ENCODE measurements at places on chromosomes 2 and 18.

- DNase-seq, result peak; percentile 56
Observed at GRCh38 chr18:9475643-9476591, 604 bp downstream of the RALBP1 start.

- no peak for DNase-seq
Observed at GRCh38 chr2:159712929-159713420, 669 bp downstream of the MARCHF7 start.

DNA sequence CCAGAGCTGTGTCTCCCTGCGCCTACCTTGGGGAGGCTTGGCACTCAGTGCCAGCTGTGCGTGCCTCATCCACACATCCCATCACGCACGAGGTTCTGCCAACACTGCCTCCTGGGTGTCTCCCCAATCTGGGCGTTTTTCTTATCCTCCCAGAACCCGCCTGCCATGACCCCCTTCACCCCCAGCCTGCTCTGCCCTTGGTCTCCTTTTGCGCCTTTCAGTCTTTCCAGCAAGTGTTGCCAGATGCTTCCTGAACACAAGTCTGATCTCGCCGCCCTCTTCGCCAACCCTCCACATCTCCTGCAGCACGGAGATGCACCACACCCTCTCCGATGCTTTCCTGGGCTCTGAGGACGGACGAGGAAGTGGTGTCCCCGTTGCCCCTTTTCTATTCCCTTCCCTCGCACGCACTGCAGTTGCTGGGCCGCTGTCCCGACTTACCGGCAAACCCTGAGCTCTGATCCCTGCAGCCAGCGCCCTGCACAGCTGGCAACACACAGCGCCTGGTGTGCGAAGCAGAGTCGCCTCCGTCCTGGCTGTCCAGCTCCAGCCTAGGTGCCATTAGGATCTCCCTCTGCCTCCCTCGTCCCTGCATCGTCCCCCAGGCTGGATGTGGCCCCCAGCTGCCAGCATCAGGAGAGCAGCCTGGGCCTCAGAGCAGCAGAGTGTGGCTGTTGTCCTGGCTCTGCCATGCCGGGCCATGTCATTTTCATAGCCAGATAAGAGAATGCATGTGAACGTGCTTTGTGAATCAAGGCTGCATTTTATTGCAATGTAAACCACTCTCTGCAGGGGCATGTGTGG, 22.6 kb upstream of the ALLC start:
- DNase-seq, result no peak

GRCh38 chr2:10163498-10164486, 41.3 kb downstream of the RRM2 start:
- DNase-seq, result no peak

GRCh38 chr2:493228-493627, 184.0 kb downstream of the TMEM18 start:
- no peak for DNase-seq

DNA sequence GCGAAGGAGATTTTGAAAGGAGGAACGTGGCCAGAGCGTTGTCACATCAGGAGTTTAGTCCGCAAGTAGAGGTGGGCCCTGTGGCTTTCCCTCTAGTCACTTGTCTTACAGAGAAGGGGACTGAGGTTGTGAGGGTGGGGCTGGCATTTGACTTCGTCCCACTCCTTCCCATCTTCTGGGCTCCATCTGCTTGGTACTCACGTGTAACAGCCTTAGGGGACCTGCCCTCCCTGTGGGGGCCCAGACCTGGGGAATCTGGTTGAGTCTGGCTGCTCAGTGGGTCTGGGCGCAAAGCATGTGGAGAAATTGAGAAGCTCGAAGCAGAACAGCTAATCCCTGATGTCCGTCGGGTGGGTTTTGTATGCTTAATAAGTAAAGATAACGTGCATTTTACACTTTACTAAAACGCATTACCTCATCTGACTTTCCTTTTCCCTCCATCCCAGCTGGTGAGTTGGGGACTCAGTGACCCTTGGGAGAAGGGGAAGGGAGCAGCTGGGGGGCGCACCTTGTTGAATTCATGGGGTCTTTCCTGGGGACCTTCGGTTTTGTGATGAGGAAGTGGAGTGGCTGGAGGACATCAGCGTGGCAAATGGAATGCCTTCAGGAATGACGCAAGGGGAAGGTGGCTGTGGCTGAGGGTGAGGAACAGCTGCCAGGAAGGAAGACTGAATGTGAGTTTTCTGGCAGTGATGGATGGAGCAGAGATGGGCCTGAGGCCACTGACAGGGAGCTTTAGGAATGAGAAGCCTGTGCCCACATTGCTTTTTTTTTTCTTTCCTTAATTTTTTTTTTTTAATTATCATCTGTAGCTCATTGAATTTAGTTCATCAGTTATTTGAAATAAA, 44.8 kb downstream of the ASAP2 start:
- no peak for DNase-seq

DNA sequence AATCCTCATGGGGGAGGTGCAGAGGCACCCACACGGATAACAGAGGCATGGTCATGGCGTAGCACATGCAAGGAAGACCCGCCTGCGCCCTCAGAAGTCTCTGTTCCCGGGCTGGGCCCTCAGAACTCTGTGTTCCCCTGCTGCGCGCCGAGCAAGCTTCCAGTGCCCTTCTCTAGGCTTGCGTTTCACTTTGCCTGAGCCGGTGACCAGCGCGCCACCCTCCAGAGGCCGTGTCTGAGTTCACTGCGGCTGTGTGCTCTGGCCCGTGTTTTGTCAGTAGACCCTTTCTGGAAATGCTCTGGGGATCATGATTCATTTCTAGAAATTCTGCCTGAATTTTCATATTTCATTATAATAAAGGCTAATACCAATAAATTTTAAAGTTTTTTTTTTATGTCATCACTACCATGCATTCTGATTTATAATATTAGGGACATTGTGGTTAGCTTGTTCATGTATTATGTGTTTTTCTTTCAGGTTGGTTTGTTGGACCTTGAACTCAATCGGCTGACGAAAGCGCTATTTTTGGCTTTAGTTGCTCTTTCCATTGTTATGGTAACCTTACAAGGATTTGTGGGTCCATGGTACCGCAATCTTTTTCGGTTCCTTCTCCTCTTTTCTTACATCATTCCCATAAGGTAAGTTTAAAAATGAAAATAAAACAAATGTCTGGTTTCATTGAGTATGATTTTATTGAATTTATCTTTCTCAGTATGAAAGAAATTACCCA, 142.7 kb upstream of the NFATC1 start:
- DNase-seq, result no peak

DNA sequence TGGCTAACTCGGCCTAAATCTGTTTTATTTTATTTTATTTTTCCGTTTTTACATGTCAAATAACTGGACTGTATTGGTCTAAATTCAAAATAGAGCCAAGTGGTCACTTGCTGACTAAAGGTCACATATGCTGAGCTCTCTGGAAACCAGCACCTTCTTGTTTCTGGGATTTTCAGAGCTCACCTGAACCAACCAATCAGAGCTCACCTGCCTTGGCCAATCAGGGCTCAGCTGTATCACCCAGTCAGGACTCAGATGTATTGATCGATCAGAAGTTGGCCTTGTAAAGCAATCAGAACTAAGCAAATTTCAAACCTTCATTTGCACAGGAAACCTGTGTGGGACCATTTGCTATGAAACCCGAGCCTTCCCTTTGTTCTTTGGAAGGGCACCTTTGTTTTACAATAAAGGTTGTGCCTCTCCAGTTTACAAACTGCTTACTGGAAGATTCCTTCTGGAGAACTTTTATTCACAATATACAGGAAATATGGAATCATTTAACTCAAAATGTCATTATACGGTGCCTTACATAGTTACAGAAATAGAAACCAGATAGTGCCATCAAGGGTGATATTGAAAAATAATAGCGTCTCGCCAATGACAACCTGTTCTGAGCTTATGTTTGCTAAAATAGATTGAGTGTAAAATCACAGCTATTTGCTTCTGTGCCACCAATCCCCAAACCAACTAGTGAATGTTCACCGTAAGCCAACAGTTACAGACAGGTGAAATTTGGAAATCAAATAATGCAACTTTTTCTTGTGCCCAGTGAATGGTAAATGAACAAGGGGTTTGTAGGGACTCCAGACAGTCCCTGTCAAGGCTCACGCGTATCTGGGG, 17.3 kb upstream of the PSD4 start:
- DNase-seq, result no peak

GRCh38 chr2:28979576-28980366, 1.3 kb upstream of the TOGARAM2 start:
- DNase-seq, result no peak

DNA sequence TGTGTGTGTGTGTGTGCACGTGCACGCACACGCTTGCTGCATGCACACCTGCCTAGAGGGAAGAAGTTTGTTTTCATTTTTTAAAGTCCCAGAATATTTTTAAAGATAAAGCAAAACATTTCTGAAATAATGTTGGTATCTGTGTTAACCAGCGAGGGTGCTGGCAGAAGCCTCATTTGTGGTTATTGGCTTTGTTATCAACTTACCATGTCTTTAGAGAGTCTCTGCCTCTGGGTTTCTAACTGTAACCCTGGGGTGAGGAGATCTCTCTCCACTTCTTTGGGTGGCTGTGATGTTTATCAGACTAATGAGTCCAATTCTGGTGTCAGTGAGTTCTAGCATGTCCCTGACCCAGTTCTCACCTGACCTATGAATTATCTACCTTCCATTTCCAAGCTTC, 927.6 kb upstream of the FANCL start:
- no peak for DNase-seq

DNA sequence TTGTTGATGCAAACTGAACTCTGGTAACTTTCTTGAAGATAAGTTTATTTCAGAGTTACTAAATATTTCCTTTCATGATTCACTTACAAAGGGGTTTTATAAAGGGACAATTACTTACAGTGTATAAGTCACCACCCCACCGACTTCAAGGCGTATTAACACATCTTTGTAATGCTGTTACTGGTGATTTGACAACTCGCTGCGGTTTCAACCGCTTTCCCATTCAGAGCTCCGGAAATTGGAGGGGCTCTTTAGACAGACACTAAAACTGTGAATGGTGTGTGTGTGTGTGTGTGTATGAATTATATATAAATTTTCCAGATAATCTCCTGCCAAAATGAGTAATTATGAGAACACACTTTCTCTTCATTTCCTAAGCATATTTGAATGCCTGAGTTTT, 4.9 kb downstream of the TM4SF20 start:
- no peak for DNase-seq

GRCh38 chr2:230739961-230740360, 27.3 kb downstream of the CAB39 start:
- no peak for DNase-seq

DNA sequence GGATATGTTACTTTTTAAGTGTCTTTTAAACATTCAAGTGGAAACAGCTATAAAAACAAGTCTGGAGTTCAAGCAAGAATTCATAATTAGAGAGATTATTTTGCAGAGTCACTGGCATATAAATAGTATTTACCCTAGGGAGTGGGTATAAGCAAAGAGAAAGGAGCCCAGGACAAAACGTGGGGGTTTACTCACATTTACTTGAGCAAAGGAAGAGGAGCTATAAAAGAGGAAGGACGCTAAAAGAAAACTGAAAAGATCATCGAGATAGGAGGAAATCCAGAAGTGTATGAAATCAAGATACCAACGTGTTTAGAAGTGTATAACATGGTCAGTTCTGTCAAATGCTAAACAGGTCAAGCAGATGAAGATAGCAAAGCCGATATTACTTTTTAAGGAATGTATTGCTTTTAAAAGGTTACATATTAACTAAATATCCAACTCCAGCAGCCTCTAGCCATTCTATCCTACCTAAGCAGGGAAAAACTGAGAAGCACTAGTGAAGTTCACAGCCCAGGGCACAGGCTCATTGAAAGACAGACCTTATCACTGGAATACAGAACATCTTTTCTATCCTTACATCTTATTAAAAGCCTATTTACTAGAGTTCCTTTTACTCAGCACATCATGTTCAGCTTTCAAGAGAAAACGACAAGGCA, 8.6 kb downstream of the KANSL1L start:
- DNase-seq, result no peak

DNA sequence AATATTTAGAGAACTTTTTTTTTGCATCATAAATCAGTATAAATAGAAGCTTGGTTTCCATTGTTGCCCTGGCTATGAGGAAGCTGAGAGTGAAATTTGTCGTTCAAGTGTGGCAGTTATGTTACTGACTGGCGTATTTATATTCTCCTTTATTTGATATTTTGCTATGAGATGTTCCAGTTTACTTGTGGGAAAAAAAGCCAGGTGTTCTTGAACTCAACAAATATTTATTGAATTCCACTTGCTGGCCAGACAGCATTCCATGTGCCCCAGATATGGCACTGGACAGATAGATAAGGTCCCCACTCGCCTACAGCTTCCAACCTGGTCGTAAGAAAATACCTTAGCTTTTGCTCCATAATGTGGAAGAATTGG, 44.7 kb downstream of the NEDD4L start:
- DNase-seq, result no peak

DNA sequence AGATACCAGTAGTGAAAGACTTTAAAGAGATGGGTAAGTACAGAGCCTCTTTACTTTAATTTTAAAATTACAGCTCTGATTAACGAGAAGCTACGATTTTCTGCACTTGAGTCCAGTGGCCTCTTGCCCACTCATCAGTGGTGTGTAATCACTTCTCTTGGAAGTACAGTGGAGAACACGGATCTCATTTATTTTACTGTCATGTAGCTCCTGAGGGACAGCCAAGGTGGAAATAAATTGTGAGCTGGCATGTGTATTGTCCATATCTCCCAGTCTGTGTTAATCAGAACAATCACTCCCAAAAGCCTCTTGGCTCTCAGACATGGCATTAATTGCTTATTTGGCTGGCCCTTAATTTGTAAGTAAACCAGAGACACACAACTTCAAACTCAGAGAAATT, 69.4 kb downstream of the LOXHD1 start:
- DNase-seq, result no peak

GRCh38 chr2:191670787-191671186, 7.1 kb upstream of the NABP1 start:
- DNase-seq, result no peak

- DNase-seq, result no peak
Observed at GRCh38 chr2:160062292-160063005, at the start of gene PLA2R1. Gene PLA2R1, minus strand, starts transcription at chr2:160062615. Its CDS starts 212 bp downstream, at chr2:160062403.

DNA sequence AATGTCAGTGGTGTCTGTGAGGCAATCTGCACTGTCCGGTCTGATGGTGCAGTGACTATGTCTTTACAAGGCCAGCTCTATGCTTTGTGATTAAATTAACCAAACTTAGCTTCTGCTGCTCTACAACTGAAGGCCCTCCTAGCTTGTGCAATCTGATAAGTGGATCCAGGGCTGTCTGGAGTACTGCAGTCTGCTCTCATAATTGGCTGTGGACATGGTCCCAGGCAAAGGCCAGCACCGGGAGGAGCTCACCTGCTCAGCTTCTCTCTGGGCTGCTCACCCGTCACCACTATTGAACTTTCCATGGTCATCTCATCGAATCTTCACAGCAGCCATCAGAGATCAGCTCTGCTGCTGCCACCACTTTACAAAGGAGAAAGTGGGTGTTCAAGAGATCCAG, 13.0 kb upstream of the APCDD1 start:
- DNase-seq, result no peak

GRCh38 chr2:220167956-220168355, 540.5 kb downstream of the SLC4A3 start:
- DNase-seq, result no peak

DNA sequence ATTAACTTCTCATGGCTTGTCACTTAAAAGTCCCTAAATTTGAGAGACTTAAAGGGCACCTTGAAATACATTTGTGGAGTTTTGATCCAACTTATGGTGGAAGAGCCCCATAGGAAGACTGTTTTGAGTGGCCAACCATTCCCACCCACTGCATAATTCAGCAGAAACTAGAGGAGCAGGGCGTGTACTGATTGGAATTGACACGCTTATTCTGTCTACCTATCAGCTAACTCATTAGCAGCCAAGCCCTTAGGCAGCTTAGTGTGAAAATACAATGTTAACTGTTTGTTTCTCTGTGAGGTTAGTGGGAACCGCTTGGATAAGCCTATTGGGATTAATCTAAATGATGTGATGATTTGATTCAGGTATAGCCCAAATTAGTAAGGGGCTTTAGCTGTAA, 6.4 kb downstream of the LGALSL start:
- DNase-seq, result no peak

Measured in stimulated activated CD4-positive, alpha-beta T cell treated with anti-CD3 and anti-CD28 coated beads, Interleukin-4, amount 100 ng/mL, for 1 hour (primary cell).